ENCODE measurements at places on chromosomes 6 and 20. TPM values are rescaled to one million over a fixed set of nuclear protein-coding genes. Genes with fewer than 3 reads are reported as not detected.

DNA sequence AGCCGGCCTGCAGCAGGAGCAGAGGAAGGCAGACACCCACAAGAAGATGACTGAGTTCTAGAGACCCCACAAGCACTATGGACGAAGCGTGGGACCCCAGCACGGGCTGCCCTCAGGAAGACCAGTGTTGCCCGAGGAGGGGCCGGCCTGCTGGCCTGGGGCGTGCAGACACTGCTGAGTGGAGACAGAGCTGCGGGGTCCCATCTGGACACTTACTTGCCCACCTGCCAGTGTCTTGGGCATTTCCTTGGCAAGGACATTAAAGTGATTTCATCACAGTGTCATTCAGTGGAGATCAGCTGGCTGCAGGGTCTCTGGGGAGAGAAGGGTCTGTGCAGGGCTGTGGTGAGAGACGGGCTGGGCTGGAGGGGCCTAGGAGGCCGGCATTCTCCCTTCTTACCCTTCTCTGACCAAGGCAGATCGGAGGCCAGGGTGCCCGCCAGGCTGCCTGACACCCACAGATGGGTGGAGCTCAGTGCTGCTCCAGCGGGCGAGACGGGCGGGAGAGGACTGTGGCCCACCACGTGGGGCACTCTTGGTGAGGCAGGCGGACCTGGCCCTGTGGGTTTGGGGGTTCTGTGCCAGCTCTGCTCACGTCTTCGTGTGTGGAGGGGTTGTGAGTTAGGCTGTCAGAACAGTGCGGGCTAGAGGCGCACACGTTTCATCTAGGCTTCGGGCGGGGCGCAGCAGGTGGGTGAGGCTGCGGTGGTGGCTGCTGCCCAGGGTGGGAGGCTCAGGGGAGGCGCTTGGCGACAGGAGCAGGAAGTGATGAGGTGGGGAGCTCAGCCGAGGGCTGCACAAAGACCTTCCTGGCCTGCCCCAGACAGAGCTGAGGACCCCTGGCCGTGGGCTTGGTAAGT, at the start of gene LIME1:
TSS of gene LIME1 (plus strand) at position 806 of the 860 bp plus-strand sequence. CDS start 886 bp downstream, outside the sequence.
- no peak within 1 kb of the TSS for H3K27ac ChIP-seq
- DNase-seq: no peak
- peak within 1 kb of the TSS; percentile 24 for H3K4me3 ChIP-seq
- H3K36me3 ChIP-seq: peaks cover 4% of the 10 kb centered on the region
- no peaks in the 10 kb centered on the region for H3K27me3 ChIP-seq

DNA sequence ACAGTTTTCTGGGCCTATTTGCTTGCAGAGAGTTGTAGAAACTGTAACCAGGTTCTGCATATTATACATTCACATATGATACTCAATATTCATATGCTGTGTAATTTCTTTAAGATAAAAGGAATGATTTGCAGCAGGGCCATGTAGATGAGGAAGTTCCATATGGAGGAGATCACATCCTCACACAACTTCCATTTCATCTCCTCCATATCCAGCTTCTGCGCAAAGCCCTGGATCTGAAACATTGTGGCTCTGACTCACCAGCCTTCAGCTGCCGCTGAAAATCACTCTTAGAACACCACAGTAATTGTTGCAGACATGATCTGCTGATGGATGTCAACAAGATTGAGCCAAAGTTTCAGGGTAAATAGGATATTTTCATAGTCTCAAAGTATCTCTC, 57.7 kb downstream of the PXDC1 start:
- no peak overlapping the region for H3K27ac ChIP-seq
- no peak overlapping the region for H3K4me3 ChIP-seq
- no peaks in the 10 kb centered on the region for H3K27me3 ChIP-seq
- no peaks in the 10 kb centered on the region for H3K4me1 ChIP-seq

GRCh38 chr6:35318196-35319171, 20.9 kb downstream of the DEF6 start:
- H3K4me1 ChIP-seq: peaks cover 6% of the 10 kb centered on the region
- DNase-seq: peak; percentile 71
- H3K36me3 ChIP-seq: no peaks in the 10 kb centered on the region
- peak overlapping the region; percentile 41 for H3K4me3 ChIP-seq
- H3K27ac ChIP-seq: peak overlapping the region; percentile 44
- no peaks in the 10 kb centered on the region for H3K27me3 ChIP-seq

- H3K27me3 ChIP-seq: no peaks in the 10 kb centered on the region
- H3K4me3 ChIP-seq: no peak overlapping the region
- no peak for DNase-seq
These were observed 65.1 kb upstream of the STX16 start for GRCh38 chr20:58585753-58586540.

CST4 gene
- 7.9 TPM for total RNA-seq

PGC gene
- 18.4 TPM for total RNA-seq

PRICKLE4 gene
- 11.4 TPM for total RNA-seq

All from prostate gland (tissue), 2 donors.